ENCODE measurements at places on chromosomes 7 and 10. TPM values are rescaled to one million over a fixed set of nuclear protein-coding genes. Genes with fewer than 3 reads are reported as not detected.

The AGAP5 gene
- 9.8 TPM for total RNA-seq

The JCAD gene
- 0.05 TPM for total RNA-seq

The GDF2 gene
- not detected for total RNA-seq

The SGCE gene
- 1.5 TPM for total RNA-seq

The CLDN4 gene
- total RNA-seq = 0.79 TPM

Measured in CD4-positive, CD25-positive, alpha-beta regulatory T cell (primary cell).